ENCODE measurements at places on chromosomes 5 and 9.

GRCh38 chr5:74652576-74652975 lies 12.0 kb upstream of the ENC1 start:
- DNase-seq: no peak

DNA sequence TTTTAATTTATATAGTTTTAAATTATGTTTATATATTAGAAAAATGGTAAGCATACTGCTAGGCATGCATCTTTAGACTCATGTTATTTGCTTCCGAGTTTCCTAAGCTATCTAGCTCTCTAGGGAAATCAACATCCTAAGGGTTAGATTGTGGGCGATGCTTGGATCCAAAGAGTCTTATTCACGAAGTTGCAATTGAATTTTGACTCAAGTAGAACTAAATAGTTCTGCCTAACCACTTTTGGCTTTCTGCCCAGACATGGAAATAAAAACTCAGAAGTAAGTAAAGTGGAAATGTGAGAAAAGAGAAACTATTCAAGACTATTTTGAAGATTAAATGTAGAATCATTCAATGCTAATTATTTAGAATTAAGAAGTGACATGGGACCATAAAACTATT lies 440.4 kb downstream of the CDH18 start:
- DNase-seq: no peak

GRCh38 chr5:95986937-95987520 lies 25.4 kb upstream of the ELL2 start:
- DNase-seq: no peak

DNA sequence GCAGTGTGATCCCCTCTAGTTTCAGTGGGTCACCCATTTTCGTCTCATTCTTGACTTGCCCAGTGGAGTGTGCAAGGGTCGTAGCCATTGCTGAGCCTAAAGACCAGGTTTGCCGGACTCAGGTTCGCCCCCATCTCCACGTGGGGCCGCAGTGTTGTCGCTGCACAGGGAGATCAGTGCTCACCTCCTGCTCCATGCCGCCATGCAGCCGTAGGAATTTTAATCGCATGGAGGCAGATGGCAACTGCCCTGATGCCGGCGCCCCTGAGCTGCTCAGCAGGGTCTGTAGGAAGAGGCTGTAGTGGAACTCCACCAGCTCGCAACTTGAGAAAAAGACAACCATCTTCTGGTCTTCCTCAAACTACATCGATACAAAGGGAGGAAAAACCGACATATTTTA lies 24.1 kb downstream of the DDX31 start:
- DNase-seq: no peak

DNA sequence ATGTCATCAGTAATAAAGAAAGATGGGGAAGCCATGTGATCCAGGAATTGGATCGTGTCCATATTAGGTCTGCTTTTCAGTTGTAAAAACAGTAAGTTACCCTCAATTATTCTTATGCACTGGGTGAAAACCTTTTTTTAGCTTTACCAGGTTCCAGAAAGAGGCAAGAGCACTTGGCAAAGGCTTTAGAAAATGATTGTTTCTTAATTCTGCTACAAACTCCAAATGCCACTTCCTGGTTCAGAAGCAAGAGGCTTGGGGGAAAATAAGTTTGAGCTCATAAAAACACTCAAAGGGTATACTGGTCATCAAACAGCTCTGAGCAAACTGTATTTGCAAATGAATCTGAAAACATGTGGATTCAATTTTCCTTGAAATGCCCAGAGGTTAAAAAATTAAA lies 615.6 kb downstream of the EBF1 start:
- DNase-seq: no peak

- no peak for DNase-seq
These were observed 1.5 kb downstream of the CLTA start for GRCh38 chr9:36192196-36192595.
